GM06990 (cell line): ENCODE measurements at places on chromosomes 11 and 22.

- DNase-seq, result no peak
Measured at GRCh38 chr11:1778141-1778911, 14.6 kb upstream of the CTSD start.

DNA sequence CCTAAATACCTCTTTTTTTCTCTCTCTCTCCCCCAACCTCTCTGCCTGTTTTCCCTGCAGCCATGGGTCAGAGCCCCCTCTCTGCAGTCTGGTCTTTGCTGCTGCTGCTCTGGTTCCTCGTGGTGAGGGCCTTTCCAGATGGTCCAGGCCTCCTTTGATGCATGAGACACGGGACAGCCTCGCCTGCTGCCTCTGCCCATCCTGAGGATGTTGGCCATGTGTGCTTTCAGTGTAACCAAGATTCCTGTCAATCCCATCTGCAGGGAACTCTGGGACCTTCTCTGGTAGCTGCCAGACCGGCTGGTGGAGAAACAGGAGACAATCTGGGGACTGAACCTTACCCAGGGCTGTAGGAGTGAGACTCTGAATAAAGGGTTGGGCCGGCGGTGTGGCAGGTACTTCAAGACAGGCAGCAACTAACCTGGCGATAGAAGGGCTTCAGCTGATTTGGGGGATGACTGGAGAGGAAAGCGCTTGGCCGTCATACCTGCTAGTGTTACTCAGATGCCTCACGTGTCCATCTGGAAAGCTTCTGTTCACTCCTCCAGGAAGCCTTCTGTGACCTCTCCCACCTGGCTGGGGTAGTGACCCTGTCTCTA, 7.1 kb downstream of the CHRNA10 start:
- DNase-seq, result no peak

- DNase-seq, result peak; percentile 29
Measured at GRCh38 chr22:46433318-46433717, 97.8 kb downstream of the TRMU start.

- no peak for DNase-seq
Measured at GRCh38 chr11:125743681-125744080, 2.4 kb upstream of the PATE1 start.

- no peak for DNase-seq
Measured at GRCh38 chr22:36936362-36937116, 23.1 kb downstream of the CSF2RB start.

DNA sequence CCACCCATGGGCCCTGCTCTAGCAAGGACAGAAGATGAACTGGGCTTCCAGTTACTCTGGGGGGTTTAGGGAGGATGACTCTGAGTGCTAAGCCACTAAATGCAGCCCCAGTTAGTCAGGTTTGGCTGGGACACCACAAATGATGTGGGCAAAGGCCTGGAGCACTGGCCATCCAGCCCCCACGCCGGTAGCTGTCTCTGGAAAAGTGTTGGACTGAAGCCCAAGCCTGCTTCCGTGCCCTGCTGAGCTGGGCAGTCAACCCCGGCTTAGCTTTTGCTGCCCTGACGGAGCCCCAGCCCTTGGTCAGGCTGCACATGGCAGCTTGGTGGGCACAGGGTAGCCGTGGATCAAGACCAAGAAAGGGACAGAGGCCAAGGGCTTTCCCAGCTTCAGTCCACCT, 5.7 kb upstream of the GSTP1 start:
- no peak for DNase-seq

GRCh38 chr11:65726660-65727059, 6.1 kb upstream of the RNASEH2C start:
- no peak for DNase-seq

DNA sequence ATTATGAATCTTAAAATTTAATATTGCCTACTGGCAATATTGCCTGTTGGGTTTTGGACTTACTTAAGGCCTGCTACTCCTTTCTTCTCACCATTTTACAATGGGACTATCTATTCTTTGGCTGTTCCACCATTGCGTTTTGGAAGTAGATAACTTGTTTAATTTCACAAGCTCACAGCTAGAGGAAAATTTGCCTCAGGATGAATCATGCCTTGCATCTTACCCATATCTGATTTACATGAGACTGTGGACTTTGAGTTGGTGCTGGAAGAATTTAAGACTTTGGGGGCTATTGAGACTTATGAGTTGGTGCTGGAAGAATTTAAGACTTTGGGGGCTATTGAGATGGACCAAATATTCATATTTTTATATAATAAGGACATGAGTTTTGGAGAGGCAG, 662.6 kb downstream of the METTL15 start:
- DNase-seq, result no peak

GRCh38 chr22:30485362-30485988, 13.7 kb upstream of the SEC14L3 start:
- DNase-seq, result peak; percentile 49

GRCh38 chr11:29002816-29003215, 894.6 kb downstream of the METTL15 start:
- no peak for DNase-seq

DNA sequence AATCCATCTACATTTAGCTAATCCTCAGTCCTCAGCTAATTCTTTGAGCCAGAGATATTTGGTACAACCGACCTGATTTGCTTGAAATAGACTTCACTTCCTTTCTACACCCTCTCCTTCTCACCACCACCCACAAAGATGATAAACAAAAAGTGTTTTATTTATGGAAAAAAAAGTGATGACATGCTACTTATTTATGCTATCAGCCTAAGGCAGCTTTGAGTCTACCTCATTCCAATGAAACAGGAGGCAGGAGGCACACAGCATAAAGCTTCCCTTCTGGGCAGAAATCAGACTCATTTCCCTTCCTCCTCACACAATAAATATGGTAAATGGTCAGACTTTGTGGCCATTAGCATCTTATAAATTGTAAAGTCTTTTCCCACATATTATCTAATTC, 325.7 kb downstream of the SOX6 start:
- DNase-seq, result no peak

GRCh38 chr22:26923531-26923930, 266.1 kb downstream of the MIAT start:
- DNase-seq, result no peak

DNA sequence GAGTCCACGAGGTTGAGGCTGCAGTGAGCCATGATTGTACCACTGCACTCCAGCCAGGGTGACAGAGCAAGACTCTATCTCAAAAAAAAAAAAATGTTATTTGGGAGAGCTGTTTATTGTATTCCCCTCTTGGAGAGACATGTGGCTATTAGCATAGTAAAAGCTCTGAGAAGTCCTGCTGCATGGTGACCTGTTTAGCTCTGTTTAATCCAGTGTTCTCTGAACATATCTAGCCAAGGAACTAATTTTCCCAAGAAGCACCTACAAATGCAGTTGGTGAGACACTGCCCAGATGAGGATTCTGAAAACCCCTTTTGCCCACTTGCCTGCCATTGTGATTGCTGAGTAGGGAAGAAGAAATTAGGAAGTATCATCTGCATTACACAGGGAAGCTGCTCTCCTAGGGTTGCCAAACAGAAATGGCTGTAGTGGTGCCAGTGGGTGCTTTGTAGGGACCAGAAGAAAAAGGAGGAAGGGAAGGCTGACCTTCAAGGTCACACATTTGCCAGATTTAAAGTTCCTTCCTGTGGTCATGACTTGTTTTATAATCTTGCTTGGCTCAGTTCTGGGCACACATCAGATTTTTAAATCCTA, 15.7 kb downstream of the TIMP3 start:
- DNase-seq, result no peak

GRCh38 chr22:25113316-25113721, 86.3 kb upstream of the CRYBB3 start:
- DNase-seq, result no peak

DNA sequence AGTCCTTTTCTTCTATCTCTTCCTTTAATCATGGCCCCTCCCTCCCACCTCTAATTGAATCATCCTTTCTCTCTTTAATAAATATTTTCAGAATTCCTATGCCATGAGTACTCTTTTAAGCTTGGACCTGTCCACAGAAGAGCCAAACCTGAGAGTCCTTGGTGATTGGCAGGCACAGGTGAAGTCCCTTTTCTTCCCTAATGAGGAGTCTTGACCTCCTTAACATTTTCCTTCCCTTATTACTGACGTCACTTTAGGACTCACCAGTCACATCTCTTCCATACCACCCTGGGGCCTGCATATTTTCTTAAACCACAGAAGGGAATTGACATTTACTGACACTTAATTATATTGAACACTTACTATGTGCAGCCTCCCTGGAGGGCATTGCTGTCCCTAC, 41.0 kb upstream of the RASSF10 start:
- no peak for DNase-seq

- DNase-seq, result peak; percentile 54
Measured at GRCh38 chr11:27698872-27699241, 1.4 kb downstream of the BDNF start.

GRCh38 chr11:34644669-34645406, 23.9 kb downstream of the EHF start:
- DNase-seq, result no peak

GRCh38 chr11:62217191-62217748, 8.8 kb downstream of the SCGB2A1 start:
- DNase-seq, result no peak

- no peak for DNase-seq
Measured at GRCh38 chr11:19922689-19923035, 210.0 kb downstream of the NAV2 start.

DNA sequence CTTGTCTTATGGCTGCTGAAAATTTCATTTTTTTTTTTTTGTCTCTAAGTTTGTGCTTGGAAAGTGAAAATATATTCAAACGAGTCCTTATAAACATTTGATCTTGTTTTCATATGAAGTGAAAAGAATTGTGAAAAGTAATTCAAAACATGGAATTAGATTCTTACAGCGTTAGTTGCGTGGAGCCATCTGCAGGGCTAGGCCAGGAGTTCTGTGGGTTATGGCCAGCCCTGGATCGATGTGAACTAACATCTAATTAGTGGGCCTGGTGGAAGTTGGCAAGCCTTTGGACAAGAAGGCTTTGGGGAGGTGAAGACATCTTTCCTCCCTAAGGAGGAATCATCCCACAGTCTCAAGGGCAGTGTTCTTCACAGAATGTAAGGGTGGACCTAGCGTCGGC, 37.2 kb downstream of the PARVA start:
- DNase-seq, result no peak

DNA sequence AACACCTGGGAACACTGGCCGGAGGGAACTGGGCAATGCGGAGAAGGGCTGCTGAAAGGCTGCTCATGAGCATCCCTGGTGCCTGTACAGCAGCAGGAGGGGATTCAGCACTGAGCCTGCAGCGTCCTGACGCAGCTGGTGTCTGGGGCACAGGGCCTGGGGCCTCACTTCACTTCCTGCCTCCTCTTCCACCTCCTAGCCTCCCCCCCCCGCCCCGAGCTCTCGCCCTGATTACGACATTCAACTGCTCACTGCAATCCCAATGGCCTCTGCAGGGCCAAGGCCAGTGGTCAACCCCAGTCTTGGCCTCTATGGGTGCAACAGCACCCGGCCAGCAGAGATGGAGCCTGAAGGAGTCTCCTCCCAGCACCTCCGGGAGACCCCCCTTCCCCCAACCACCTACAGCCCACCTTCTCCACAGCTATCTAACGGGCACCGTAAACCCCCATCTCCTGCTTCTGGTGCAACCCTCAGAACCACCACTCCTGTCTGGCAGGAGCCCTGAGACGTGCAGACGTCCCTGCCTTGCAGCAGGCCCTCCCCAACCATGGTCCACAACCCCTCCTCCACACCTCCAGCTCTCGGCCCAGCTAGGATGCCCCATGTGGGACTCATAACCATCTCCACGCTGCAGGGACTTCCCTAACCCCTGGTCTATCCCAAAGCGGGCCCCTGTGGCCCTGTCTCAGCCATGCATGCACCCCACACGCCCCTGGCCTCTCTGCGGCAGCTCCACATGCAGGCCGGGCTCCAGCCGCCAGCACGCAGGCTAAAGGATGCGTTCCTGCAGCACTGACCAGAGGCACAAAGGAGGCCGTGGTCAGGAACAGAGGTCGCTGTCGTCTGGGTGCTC, 38.2 kb downstream of the BRD1 start:
- no peak for DNase-seq

DNA sequence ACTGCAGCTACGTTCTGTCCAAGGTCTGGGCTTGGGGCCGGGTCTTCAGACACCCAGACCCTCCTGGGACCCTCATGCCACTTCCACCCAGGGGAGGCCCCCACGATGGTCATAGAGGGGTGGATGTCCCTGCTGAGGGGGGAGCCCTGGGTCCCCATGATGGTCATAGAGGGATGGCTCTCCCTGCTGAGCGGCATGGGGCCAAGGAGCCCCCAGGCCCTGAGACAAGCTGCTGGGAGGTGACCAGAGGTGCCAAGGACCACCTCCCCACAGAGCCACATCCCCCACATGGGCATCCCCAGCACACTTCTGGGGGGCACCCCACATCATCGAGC, 7.2 kb downstream of the MUC5B start:
- no peak for DNase-seq

GRCh38 chr11:82974135-82974534, 72.6 kb downstream of the DDIAS start:
- DNase-seq, result no peak

DNA sequence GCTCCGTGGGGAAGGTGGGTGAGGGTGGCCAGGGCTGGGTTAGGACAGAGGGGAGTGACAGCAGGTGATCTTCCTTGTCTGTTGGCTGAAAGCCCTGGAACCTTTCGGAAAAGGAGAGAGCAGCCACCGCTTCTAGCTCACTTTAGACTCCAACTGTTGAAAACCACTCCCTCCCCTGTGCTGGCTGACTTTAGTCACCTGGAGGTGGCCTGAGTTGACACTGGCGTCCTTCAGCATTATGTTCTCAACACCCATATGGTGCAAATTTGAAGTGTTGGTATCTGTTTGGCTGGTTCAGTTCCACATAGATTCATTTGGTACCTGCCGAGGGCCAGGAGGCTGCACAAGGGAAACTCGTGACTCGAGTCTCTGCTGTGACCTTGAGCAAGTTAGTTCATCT, 28.8 kb downstream of the ZC3H7B start:
- no peak for DNase-seq

- no peak for DNase-seq
Measured at GRCh38 chr11:45949992-45950407, 27.5 kb downstream of the LARGE2 start.

DNA sequence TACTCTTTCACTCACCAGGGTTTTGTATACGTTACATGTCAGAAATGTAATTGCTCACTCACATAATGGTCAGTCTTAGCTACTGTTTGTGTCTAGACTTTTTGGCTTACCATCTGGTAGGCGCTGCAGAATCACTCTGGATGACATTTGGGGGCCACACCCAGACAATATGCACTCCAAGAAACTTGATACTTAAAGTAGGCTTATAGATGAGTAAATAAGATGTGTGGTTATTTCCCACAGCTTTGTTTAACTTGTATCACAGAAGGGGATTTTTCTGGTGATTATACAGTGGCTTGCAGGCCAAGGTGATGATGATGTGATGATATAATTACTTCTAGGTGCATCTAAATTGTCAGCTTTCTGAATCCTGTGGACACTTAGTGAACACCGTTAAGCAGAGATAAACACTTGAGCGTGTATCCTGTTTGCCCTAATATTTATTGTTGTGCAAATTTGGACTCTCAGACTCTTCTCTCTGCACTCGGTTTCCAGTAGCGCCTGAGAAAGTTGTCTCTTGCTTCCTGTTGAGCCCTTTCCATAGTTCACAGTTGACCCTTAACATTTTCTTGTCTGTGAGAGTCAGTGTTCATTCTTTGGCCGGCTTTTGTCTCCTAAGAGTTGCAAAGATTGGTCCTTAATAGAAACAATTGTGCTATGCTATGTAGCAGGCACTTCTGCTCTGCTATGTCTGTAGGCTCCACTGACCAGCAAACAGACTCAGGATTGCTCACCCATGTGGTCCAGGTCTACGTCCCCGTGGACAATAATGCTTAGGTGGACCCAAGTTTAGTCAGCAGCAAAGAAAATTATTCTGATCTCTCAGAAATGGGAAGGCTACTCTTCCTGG, 89.3 kb downstream of the PRR5L start:
- no peak for DNase-seq
